ENCODE measurements at places on chromosomes 13 and 19.

GRCh38 chr19:45547965-45548609 lies 36.5 kb downstream of the OPA3 start:
- no peak for DNase-seq

DNA sequence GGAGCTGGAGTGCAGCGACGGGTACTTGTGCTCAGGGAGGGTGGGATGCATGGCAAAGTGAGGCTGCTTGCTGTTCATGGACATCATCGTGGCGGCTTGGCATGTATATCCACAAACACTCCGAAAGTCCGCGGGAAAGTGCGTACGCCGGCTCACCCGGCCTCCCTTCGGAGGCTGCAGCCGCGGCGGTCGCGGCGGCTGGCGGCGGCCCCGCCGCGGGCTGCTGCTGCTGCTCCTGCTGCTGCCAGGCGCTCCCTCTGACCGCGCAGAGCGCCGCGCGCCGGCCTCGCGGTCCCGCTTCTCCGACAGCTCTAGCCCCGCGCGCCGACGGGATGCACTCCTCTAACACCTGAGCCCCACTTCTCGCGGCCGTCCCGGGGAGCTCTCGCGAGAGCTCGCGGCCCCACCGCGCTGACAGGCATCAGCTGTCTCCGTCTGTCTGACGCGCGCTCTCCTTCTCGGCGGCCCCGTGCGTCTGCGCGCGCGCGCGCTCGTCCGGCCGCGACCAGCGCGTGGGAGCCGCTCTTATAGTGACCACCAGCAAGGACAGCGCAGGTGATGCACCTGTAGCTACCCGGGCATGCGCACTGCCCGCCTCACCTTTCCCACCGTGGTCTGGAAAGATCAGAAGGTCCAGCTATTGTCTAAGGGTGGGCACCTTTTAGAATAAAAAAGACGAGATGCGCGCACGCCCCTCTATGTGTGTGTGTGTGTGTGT lies at the start of gene POU4F1:
TSS of gene POU4F1 (minus strand) at position 313 of the 718 bp plus-strand sequence. CDS start at position 87, 226 bp downstream.
- DNase-seq, result no peak

- no peak for DNase-seq
Observed at GRCh38 chr13:65585346-65585745, 1644.8 kb downstream of the PCDH9 start.

DNA sequence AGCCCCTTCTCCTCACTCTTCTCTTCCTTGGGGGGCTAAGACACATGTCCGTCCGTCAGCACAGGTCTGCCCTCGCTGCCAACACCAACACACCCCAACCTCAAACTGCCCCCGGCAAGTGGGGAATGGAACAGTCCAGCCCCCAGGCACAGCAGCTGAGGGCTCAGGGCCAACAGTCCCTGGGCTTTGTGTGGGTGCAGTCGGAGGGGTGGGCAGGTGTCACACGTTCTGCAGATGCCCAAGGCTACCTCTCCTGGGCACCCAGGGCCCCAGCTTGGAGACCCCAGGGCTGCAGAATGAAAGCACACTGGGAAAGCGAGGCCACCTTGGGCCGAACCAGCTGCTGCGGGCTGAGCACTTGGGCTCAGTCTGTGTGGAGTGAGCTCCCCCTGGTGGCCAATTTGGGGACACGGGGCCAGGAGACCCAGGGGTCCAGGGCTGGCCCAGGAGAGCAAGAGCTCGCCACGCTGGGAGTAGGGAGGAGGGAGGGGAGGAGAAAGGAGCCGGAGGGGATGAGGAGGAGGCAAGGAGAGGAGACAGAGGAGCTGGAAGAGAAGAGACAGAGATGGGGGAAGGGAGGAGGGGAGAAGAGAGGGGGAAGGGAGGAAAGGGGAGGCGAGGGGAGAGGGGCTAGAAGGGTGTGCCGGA lies 14.0 kb upstream of the ATP8B3 start:
- DNase-seq, result peak; percentile 41

DNA sequence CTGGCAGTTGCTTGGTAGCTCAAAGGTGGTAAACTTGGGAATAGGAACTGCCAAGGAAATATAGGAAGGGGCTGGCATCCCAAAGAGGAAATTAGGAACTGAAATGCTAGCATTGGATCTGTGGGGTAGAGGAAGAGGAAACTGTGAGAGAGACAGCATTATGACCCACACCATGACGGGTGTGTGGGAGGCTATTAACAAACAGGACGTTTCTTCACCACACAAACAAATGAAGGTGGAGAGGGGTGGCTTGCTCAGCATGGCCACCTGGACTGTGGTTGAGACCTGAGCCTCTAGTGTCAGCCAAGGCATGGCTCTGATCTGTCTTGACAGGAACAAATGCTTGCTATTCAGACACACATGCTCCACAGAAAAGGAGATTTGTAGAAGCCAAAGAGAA lies 178.2 kb downstream of the B3GLCT start:
- no peak for DNase-seq

DNA sequence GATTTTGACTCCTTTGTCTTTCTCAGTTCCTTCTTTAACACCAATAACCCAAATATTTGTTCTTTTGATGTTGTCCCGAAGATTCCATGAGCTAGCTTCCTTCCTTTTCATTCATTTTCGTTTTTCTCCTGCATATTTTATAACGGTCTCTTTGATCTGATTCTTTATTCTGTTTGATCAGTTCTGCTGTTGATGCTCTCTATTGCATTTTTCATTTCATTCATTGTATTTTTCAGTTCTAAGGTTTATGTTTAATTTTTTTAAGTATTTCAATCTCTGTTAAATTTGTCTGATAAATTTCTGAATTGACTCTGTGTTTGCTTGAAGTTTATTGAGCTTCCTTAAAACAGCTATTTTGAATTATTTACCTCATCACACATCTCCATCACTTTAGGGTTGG lies 68.4 kb upstream of the LRCH1 start:
- DNase-seq, result no peak

DNA sequence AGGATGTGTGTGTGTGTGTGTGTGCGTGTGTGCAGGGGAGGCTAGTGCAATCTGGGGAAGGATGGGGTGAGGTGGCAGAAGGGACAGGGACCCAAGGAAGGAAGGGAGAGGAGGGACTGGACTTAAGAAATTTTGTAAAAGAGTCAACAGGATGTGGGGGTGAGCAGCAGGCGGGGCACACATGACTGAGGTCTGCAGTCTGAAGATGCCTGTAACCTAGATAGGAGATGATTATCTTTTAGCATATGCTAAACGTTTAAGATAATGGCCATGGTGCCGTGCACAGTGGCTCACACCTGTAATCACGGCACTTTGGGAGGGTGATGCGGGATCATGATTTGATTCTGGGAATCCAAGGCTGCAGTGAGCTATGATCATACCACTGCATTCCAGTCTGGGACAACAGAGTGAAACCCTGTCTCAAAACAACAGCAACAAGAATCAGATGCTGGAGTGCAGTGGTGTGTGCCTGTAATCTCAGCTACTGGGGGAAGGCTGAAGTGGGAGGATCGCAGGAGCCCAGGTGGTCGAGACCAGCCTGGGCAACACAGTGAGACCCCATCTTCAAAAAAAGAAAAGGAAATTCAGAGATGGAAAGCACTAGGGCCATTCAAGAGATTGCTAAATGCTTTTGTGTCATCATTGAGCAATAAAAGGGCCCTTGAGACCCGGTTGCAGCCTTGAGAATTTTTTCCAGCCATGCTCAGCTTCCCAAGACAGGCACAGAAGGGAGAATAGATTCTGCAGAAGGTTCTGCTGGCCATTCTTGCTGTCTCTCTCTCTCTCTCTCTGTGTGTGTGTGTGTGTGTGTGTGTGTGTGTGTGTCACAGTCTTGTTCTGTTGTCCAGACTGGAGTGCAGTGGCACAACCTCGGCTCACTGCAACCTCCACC lies 3.8 kb upstream of the ZNF414 start:
- DNase-seq, result no peak

DNA sequence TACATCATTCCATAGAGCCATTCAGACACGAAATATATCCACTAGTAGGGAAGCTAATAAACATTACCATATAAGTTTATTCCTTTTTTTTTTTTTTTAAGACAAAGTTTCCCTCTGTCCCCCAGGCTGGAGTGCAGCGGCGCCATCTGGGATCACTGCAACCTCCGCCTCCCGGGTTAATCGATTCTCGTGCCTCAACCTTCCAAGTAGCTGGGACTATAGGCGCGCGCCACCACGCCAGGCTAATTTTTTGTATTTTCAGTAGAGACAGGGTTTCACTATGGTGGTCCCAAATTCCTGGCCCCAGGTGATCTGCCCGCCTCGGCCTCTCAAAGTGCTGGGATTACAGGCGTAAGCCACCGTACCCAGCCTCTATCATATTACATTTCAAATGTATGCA lies 612 bp upstream of the ZNF154 start:
- DNase-seq, result no peak

GRCh38 chr13:67259208-67259607 lies 29.1 kb upstream of the PCDH9 start:
- DNase-seq, result no peak

DNA sequence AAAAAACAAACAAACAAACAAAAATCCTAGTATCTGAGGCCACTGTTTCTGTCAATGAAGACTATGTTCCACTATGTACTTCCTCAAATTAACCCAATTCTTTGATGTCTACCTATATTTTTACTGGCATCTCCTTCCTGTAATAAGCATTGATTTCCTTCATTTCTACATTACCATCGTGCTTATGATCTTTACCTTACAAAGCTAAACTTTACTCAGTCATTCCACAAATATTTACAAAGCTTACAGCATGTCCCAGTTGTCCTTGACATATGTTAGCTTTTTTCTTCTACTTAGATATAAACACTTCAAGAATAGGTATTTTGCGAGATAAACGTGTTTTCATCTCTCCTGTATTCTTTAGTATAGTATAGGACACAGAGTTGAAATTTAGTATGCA lies 1090.9 kb downstream of the PCDH9 start:
- DNase-seq, result no peak

GRCh38 chr13:29591310-29591709 lies 4.2 kb downstream of the SLC7A1 start:
- DNase-seq, result no peak

DNA sequence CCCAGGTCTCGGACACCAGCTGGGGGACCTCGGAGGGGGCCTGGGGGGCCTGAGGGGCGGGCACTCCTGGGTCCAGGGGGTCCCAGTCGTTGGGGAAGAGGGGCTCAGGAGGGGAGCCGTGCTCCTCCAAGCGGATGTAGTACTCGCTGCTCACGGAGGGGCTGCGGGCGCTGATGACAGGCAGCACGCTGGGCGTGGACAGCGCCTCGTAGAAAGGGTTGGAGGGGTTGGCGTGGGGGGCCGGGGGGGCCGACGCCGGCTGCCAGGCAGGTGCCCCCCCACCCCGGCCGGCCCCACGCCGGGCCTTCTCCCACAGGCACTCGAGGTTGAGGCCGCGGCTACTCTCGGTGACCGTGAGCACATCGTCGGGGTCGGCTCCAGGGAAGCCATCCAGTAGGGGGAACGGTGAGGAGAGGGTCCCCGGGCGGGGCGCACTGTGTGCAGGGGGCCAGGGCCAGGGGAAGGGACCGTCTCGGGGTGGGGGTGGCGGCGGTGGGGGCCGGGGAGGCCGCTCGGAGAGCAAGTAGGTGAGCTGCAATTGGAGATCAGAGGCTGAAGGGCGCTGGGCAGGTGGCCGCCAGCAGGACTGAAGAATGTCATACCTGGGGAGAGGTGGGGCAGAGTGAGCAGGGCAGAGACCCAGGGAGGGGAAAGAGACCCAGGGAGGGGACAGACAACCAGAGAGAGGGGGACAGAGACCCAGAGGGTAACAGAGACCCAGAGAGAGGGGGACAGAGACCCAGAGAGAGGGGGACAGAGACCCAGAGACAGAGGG lies 12.1 kb downstream of the LMTK3 start:
- DNase-seq, result no peak

Data from caudate nucleus (tissue), 63 donors.